ENCODE measurements at places on chromosomes 5 and 9. TPM values are rescaled to one million over a fixed set of nuclear protein-coding genes. Genes with fewer than 3 reads are reported as not detected.

GRCh38 chr9:77793849-77794248 is 145.7 kb upstream of the GNA14 start:
- H3K4me1 ChIP-seq: no peaks in the 10 kb centered on the region
- no peaks in the 10 kb centered on the region for H3K27me3 ChIP-seq
- H3K4me3 ChIP-seq: no peak overlapping the region
- H3K36me3 ChIP-seq: no peaks in the 10 kb centered on the region
- H3K27ac ChIP-seq: no peak overlapping the region

- H3K27me3 ChIP-seq: no peaks in the 10 kb centered on the region
- no peaks in the 10 kb centered on the region for H3K4me1 ChIP-seq
- no peak for DNase-seq
- no peaks in the 10 kb centered on the region for H3K36me3 ChIP-seq
- H3K4me3 ChIP-seq: no peak overlapping the region
Observed at GRCh38 chr5:93941897-93942296, 200.5 kb upstream of the POU5F2 start.

DNA sequence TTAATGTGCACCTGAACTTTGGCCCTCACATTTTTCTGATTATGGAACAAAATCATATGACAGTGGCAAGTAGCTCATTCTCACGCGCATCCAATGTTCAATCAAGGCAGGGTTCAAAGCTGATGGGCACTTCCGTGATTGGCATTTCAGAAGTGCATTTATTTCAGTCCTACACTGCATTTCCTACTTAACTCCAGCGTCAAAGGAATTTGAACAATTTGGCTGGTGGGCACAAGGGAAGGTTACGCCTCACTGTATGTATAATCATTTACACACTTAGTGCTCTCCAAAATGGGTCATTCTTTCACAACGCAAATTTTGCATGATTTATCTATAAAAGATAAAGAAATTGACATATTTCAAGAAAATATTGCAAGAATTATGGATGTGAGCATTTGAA is 167.9 kb upstream of the VLDLR start:
- no peaks in the 10 kb centered on the region for H3K27me3 ChIP-seq
- DNase-seq: no peak
- no peak overlapping the region for H3K4me3 ChIP-seq
- H3K4me1 ChIP-seq: no peaks in the 10 kb centered on the region
- no peak overlapping the region for H3K27ac ChIP-seq

GRCh38 chr5:177222269-177222668 is 81.2 kb downstream of the RAB24 start:
- H3K4me1 ChIP-seq: peaks cover 4% of the 10 kb centered on the region
- H3K27me3 ChIP-seq: no peaks in the 10 kb centered on the region
- H3K27ac ChIP-seq: no peak overlapping the region
- H3K36me3 ChIP-seq: no peaks in the 10 kb centered on the region
- no peak for DNase-seq

DNA sequence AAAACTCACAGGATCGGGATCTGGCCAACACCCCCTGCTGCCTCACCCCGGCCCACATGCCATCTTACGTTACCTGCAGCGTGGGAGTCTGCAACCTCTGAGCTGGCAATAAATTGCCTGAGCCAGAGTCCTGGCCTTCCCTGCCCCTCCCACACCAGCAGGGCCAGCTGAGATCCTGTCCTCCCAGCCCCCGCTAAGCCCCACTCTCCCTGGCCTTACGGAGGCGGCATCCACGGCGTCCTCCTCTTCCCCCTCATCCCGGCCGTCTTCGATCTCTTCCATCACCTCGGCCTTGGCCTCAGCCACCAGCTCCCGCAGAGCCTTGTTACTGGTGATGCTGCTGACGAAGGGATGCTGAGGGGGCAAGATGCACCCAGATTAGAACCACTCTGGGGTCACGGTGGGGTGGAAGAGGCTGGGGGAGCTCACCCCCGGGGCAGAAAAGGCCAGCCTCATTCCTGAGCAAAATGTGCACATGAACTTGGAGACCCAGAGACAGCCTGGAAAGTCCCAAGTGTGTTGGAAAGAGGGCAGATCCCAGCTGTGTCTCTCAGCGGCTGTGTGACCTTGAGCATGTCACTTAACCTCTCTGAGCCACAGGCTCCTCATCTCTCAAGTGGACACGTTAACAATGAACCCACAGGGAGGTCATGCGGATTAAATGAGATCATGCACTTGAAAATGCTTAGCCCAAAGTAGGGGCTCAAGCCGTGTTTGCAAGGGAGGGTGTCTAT is 89.9 kb upstream of the FBXW11 start:
- DNase-seq: no peak
- H3K27me3 ChIP-seq: no peaks in the 10 kb centered on the region
- H3K27ac ChIP-seq: no peak overlapping the region
- H3K4me1 ChIP-seq: no peaks in the 10 kb centered on the region

GRCh38 chr5:36502608-36503007 is 103.8 kb upstream of the SLC1A3 start:
- no peaks in the 10 kb centered on the region for H3K36me3 ChIP-seq
- H3K4me3 ChIP-seq: no peak overlapping the region
- H3K4me1 ChIP-seq: no peaks in the 10 kb centered on the region
- H3K27ac ChIP-seq: no peak overlapping the region
- DNase-seq: no peak

SMIM33 gene
- not detected for total RNA-seq

SHOC1 gene
- not detected for total RNA-seq

SPINK7 gene
- total RNA-seq: not detected

SCGB3A2 gene
- total RNA-seq: not detected

CERCAM gene
- total RNA-seq: 120 TPM
